ENCODE measurements at places on chromosomes 1 and 21.
A peak's percentile ranks its signal among the peaks of the same experiment; 100 is the strongest.

GRCh38 chr1:184650177-184650866 is 104.3 kb downstream of the EDEM3 start:
- peaks cover 7% of the 10 kb centered on the region for H3K27me3 ChIP-seq
- no peak overlapping the region for H3K27ac ChIP-seq
- H3K4me1 ChIP-seq, result peaks cover 7% of the 10 kb centered on the region
- no peaks in the 10 kb centered on the region for H3K36me3 ChIP-seq
- DNase-seq, result no peak

DNA sequence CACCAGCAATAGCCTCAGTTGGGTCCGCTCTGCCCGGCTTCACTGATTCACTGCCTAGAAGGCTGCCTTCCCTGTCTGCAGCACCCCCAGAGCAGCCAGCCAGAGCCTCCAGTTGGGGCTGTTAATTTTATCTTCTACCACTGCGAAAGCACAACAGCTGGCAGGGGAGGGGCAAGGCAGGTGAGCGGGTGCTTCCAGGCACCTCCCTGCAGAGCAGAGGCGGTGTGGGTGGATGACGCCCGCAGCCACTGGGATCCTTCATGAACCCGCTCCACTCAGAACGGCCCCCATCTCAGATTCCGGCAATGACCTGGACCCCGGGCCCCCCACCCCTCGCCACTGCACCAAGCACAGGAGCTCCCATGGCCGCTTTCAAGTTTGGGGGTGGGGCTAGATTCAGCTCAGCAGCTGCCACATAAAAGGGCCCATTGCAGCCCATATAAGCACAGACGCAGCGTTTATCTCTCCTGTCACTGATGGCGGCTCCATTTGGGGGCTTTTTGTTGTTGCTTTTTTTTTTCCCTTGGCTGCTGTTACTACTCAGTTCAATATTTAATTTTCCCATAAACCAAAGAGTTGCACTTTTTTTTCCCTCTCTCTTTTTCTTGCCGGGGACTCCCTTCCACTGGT is 128.0 kb upstream of the KLHDC7A start:
- no peaks in the 10 kb centered on the region for H3K4me1 ChIP-seq
- H3K4me3 ChIP-seq, result no peak overlapping the region
- H3K36me3 ChIP-seq, result no peaks in the 10 kb centered on the region
- no peaks in the 10 kb centered on the region for H3K27me3 ChIP-seq

GRCh38 chr1:93180723-93181613 is at the start of gene CCDC18:
Gene CCDC18 (plus strand): TSS chr1:93180724. CDS start chr1:93183362, 2,638 bp downstream.
- H3K36me3 ChIP-seq, result no peaks in the 10 kb centered on the region
- H3K4me3 ChIP-seq, result peak within 1 kb of the TSS; percentile 94
- peak within 1 kb of the TSS; percentile 99 for H3K27ac ChIP-seq
- H3K27me3 ChIP-seq, result no peaks in the 10 kb centered on the region
- DNase-seq, result no peak

DNA sequence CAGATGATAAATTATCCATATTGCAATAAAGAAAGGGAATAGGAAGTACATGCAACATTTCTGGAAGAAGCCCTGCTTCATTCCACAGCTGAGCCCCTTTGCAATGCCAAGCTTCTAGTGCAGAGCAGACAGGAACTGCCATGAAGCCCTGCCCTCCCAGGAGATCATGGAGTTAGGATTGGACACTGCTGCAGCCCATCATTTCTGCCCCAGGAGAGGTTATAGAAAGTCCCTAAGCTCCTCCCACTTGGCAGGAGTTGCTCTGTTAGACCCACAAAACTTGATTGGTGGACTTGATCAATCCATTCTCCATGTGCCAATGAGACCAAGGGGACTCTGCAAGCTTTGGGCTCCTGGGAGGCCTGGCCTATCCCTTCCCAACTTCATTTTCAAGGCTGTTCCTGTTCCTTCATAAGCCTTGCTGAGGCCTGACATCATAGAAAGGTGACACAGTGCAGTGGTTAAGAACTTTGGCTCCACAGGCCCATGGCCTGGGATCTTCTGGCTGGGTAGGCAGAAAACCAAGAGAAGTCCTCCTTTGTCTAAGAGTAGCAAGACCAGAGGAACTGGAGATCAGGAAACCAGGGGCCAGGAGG is 1.3 kb upstream of the LAPTM5 start:
- H3K27ac ChIP-seq, result no peak overlapping the region
- no peaks in the 10 kb centered on the region for H3K36me3 ChIP-seq
- peak; percentile 65 for DNase-seq
- H3K4me1 ChIP-seq, result peaks cover 29% of the 10 kb centered on the region
- no peaks in the 10 kb centered on the region for H3K27me3 ChIP-seq

DNA sequence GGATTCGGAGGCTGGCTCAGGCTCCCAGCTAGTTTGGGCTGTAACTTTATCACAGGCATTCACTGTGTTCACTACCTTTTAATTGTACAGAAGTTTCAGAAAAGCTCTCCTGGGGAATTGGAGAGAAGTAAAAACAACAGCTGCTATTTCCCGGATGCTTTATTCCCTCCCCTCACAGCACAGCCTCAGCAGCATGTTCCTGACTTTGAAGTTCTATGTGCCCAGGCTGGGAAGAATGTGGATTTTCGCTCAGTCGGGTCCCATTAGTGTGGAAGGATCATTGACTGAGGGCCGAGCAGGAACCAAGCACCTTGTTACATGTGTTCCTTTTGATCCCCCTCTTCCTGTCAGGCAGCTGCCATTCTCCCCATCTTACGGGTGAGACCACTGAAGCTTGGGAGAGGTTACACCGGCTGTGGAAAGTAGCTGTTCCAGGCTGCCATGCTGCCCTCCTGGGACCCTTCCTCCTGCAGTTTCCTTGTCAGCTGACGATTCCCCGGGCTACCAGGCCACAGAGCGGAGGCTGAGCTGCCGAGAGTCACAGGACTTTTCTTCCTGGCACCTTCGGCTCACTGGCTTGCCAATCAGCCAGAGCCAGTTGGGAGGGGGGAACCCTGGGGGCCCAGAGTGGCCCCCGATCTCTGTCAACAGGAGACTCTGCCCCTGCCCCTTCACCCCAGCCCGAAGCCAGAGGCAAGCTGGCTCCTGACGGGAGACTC is 223.1 kb upstream of the TMEM51 start:
- no peak overlapping the region for H3K27ac ChIP-seq
- H3K36me3 ChIP-seq, result no peaks in the 10 kb centered on the region
- H3K4me3 ChIP-seq, result no peak overlapping the region
- H3K27me3 ChIP-seq, result no peaks in the 10 kb centered on the region

DNA sequence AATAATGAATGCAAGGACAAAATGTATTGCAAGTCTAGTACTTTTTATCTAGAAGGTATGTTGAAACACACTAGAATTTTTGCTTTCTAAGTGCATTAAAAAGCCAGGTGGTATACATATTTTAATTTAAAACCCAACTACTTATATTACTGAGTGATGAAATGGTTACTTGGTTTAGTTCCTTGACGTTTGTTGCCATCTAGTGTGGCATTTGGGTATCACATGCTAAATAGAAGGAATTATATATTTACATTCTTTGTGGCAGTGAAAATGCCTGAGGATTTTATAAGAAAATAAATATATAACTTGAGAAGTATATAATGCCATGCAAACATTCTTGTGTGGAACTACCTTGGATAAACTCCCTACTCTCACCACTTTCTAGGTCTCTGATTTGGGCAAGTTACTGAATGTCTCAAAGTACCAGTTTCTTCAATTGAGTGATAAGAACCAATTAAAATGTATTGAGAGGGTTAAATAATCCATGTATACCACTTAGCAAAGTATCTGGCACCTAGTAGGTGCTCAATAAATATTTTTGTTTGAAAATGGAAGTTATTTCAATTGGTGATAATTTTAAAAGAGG is 69.6 kb downstream of the SDCCAG8 start:
- no peak for DNase-seq
- H3K4me3 ChIP-seq, result no peak overlapping the region
- peaks cover 1% of the 10 kb centered on the region for H3K36me3 ChIP-seq

- no peak overlapping the region for H3K27ac ChIP-seq
- H3K36me3 ChIP-seq, result no peaks in the 10 kb centered on the region
- DNase-seq, result no peak
- H3K4me1 ChIP-seq, result no peaks in the 10 kb centered on the region
- H3K4me3 ChIP-seq, result no peak overlapping the region
- no peaks in the 10 kb centered on the region for H3K27me3 ChIP-seq
These were observed 24.6 kb downstream of the DNASE2B start for GRCh38 chr1:84422909-84423308.

DNA sequence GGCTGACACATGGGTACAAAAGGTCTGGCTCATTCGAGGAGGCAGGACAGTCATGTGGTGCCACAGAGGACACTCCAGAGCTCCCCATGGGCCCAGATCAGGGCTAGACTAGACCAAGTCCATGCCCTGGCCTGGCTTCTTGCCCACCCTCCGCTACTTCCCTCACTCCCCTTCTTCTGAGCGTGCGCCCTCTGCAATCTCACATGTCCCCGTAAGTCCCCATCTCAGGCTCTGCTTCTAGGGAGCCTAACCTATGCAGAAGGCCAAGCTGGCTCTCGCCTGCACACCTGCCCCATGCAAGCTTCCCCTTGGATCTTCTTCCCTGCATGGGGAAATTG is 553.6 kb downstream of the PTPRU start:
- no peaks in the 10 kb centered on the region for H3K4me1 ChIP-seq
- no peak overlapping the region for H3K4me3 ChIP-seq
- no peaks in the 10 kb centered on the region for H3K27me3 ChIP-seq
- no peak for DNase-seq

GRCh38 chr1:182278144-182279054 is 113.2 kb downstream of the GLUL start:
- H3K27me3 ChIP-seq, result no peaks in the 10 kb centered on the region
- no peaks in the 10 kb centered on the region for H3K4me1 ChIP-seq
- no peak for DNase-seq
- no peak overlapping the region for H3K27ac ChIP-seq

DNA sequence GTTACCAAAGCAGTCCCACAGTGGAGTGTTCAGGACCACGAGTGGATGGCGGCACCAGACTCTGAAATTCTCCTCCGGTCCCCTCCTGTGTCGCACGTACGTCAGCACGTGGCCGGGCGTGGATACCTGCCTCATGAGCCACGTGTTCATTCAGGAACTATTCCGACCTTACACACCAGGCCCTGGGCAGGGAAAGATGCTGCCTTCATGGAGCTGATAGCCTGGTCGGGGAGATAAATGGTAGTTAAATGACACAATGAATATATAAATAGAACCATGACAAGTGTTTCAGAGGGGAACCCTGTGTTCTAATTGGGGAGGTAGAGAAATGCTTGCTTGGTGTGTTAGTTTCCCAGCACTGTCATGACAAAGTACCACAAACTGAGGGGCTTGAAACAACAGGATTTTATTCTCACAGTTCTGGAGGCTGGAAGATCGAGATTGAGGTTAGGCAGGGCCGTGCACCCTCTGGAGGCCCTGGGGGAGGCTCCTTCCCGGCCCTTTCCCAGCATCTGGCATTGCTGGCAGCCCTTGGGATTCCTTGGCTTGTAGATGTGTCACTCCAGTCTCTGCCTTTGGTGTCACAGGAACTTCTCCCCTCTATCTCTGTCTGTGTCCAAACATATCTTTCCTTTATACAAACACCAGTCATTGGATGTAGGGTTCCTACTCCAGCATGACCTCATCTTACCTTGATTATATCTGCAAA is 28.9 kb upstream of the GPR137B start:
- no peak overlapping the region for H3K4me3 ChIP-seq
- H3K4me1 ChIP-seq, result no peaks in the 10 kb centered on the region
- H3K27me3 ChIP-seq, result no peaks in the 10 kb centered on the region
- no peak overlapping the region for H3K27ac ChIP-seq
- peak; percentile 22 for DNase-seq

DNA sequence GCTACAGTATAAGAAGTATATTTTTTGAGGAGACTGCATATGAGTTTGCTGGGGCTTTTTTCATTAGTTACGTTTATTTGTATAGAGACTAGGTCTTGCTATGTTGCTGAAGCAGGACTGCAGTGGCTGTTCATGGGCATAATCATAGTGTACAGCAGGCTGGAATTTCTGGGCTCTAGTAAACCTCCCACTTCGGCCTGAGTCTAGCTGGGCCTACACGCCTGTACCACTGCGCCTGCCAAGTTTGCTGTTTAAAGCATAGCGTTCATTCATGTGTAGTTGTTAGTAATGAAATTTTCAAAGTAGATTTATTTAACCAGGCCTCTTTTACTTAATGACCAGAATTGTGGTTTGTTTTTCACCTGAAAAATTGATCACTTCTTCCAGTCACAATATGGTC is 33.8 kb downstream of the HS2ST1 start:
- H3K36me3 ChIP-seq, result no peaks in the 10 kb centered on the region
- DNase-seq, result no peak
- no peak overlapping the region for H3K27ac ChIP-seq
- peaks cover 3% of the 10 kb centered on the region for H3K4me1 ChIP-seq
- no peaks in the 10 kb centered on the region for H3K27me3 ChIP-seq
